Activated CD8-positive, alpha-beta T cell treated with anti-CD3 and anti-CD28 coated beads, Interleukin-2, amount 10 ng/mL, durations not matched to agents 7 days and 5 days (primary cell): ENCODE measurements at places on chromosomes 16 and 17. TPM values are rescaled to one million over a fixed set of nuclear protein-coding genes. Genes with fewer than 3 reads are reported as not detected.

DNA sequence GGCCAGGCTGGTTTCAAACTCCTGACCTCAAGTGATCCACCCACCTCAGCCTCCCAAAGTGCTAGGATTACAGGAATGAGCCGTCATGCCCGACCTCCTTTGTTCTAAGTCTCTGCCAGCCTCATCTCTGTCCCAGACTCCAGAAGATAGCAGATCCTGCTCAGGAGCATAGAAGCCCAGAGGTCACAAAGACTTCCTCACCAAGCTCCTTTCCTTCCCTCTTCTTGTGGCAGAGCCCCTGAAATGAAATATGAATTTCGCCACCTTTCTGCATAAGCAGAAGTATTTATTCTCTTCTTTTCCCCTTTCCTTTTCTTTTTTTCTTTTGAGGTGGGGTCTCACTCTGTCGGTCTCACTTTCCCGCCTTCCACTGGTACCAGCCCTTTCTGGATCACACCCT is 11.5 kb upstream of the PIPOX start:
- no peak for DNase-seq

- DNase-seq, result no peak
These were observed 29.6 kb upstream of the MMD start for GRCh38 chr17:55451203-55451641.

DNA sequence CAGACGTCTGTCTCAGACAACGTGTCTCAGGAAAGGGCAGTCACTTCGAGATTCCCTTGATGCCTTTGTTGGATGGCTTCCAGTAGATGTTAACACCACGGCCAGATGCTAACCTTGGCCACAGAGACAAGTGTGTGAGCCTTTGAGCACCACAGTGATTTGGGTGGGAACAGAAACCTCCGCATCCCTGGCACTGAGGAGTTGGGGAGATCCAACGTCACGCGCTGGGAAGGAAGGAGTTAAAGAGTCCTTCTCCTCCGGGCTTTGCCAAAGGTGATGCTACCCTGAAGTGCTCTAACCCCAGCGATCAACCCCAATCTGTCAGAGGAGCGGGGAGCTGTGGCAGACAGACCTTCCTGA is 3.0 kb upstream of the ABR start:
- no peak for DNase-seq

GRCh38 chr17:19305761-19306159 is 56.8 kb downstream of the B9D1 start:
- no peak for DNase-seq

GRCh38 chr17:50779747-50780353 is 12.5 kb upstream of the ANKRD40CL start:
- peak; percentile 77 for DNase-seq

DNA sequence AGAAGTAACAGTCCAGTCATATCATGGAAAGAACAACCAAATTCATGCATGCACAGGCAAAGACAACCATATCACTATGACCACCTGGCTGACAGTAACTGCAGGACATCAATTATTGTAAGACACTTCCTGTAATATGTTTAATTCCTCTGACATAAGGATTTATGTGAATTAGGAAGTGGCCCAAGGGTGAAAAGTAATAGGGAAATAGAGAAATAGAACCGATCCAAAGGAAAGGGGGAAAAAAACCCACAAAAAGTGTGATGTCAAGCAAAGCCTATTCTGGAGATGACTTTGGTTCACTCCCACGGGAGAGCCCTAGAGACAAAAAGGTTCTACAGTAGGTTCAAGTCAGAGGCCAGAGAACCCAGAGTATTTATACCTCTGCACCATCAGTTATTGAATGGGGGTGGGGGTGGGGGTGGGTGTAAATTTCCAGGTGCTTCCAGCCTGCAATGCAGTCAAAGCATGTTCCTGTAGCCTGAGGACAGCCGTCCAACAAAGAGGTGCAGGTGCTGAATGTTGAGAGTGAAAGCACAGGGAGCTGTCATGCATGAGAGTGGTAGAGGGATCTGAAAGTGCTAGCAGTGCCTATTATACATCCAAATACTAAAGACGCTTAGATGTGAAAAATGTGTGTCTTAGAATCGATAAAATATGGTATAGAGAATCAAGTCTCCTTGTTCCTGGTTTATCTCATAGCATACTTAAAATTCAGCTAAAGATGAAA is 95.6 kb upstream of the HLF start:
- DNase-seq, result no peak

GRCh38 chr16:85557083-85557970 is 55.8 kb upstream of the GSE1 start:
- DNase-seq, result peak; percentile 61

DNA sequence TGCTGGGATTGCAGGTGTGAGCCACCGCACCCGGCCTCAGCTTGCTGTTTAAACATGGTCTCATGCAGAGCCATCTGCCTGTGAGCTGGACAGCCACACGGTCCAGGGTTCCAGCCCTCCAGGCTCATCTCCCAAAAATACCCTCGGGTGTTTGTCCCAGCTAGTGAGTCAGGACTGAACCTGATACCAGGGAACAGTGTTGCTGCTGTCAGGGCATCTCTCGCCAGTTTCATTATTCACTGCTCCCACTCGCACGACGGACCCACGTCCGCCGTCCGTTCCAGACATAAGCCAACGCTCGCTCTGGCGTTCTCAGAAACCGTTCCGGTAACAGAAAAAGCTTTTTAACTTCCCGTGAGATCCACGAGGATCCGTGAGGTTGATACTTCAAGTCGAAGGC is 77.6 kb downstream of the NXN start:
- DNase-seq, result no peak

GRCh38 chr17:58587713-58588117 is 73.3 kb upstream of the MTMR4 start:
- peak; percentile 66 for DNase-seq

DNA sequence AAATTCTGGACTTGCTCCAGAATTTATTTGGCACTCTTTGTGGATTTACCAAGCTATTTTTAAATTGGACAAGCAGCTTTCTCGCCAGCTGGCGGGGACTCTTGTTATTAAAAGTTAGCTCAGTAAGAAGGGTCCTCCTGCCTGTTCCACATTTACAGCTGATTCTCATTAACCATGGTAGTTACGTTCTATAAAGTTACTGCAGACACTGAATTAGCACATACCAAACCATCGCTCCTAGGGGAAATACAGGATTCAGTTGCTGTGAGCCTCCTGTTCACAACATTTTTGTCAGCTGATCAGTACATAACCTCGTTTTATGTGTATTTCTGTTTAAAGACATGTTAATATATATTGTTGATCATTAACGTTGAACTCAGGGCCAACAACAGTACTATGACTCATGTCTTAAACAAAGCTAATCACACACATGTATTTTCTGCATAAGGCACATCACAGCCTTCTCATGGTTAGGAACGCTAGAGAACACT is 4.2 kb downstream of the LDAF1 start:
- DNase-seq, result no peak

- DNase-seq, result no peak
These were observed 22.6 kb downstream of the SDK2 start for GRCh38 chr17:73621685-73622084.

DNA sequence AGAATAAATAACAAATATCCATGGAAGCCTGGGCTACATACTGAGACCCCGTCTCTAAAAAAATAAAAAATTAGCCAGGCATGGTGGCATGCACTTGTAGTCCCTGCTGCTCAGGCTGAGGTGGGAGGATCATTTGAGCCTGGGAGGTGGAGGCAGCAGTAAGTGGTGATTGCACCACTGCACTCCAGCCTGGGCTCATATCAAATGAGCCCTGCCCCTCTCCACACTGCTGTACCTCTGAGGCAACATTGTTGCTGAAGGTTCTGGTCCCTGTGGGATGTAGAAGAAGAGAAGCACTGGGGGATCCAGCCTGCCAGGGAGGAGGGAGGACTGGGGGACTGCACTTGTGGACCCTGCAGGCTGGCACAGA is 11.4 kb upstream of the ARHGAP23 start:
- DNase-seq, result no peak

GRCh38 chr17:35433075-35433894 is 985 bp upstream of the SLFN12 start:
- peak; percentile 73 for DNase-seq

GRCh38 chr17:3965118-3965800 is 1.0 kb upstream of the ATP2A3 start:
- DNase-seq, result peak; percentile 90

DNA sequence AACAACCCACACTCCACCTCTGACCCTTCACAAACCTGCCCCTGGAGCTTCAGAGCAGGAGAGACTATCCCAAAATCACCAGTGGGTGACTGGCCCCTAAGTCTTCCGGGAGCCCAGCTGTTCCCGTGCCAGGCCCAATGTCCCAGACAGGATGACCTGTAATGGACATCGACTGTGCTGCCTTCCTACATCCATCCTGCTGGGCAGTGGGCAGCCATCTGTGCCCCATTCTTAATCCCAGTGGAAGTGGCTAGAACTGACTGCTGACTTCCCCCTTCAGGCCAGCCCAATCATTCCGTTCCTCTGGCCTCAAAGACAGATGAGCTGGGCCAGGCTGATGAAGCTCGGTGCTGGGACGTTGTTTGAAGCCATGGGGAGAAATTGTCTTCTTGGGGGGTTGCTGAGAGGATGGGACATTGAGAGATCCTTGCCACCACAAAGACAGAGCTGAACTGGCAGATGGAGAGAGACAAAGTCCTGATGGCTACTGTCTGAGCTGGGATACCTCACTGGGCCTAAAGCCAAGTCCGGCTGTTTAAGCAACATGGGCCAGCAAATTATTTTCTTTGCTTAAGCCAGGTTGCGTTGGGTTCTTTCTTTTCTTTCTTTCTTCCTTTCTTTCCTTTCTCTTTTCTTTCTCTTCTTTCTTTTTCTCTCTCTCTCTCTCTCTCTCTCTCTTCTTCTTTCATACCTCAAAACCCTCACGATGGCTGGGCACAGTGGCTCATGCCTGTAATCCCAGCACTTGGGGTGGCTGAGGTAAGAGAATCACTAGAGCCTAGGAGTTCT is 17.9 kb upstream of the ALOX15B start:
- no peak for DNase-seq

DNA sequence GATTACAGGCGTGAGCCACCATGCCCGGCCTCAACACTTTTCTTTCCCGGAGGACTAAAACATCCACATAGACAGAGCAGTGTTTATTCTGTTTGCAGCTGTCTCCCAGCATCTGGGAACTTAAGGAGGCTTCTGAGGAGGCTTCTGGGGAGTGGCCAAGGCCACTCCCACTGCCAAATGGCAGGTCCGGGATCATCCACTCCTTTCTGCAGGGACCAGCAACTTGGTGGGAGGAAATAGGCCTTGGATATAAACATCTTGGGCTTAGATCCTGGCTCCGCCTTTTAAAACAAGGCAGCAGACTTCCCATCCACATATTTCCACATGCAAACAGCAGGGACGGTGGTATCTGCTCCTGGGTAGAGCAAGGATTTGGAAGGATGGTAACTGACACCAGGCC is 14.1 kb upstream of the SPATA32 start:
- no peak for DNase-seq

- peak; percentile 88 for DNase-seq
These were observed 26.4 kb downstream of the USP10 start for GRCh38 chr16:84726079-84726668.

- no peak for DNase-seq
These were observed 8.7 kb downstream of the CORO7 start for GRCh38 chr16:4407543-4408322.

- DNase-seq, result no peak
These were observed 2.4 kb downstream of the ASGR1 start for GRCh38 chr17:7176841-7177190.

GRCh38 chr16:11109566-11109965 is 146.4 kb downstream of the SOCS1 start:
- DNase-seq, result no peak

DNA sequence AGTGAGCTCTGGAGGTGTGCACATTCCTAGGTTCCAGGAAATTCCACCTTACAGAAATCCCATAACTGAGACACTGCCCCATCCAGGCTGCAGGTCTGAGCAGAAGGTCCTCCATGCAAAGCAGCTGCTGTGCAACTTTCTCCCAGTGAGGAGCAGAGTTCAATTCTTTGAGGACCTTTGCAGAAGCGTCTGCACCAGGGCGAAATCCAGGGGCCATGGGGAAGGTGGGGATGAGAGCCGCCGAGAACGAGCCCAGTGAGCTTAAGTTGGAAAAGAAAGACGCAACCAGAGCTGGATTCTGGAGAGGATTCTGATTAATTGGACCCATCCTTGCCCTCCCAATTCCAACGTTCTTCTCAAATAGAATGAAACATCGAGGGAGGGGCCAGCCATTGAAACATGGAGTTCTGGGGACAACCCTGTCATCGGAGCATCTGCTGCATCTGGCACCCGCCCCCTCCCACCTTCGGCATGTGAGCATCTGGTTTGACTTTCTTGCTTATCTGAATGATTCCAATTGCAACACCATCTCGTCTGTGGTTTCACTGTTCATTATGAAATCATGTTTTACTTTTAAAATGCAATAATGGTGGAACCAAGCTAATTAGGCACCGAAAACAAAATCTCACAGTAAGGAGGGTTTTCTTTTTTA is 190.6 kb upstream of the FOXF1 start:
- DNase-seq, result no peak

- DNase-seq, result no peak
These were observed 1.9 kb upstream of the SALL1 start for GRCh38 chr16:51152691-51153576.

GRCh38 chr16:4679850-4680636 is 13.3 kb upstream of the NUDT16L1 start:
- DNase-seq, result no peak

- no peak for DNase-seq
These were observed 13.6 kb upstream of the DHRS7B start for GRCh38 chr17:21113049-21113690.

GRCh38 chr16:52398491-52398960 is 148.4 kb downstream of the TOX3 start:
- DNase-seq, result no peak

CD300H gene
- not detected for total RNA-seq

PITPNC1 gene
- total RNA-seq, result 74.0 TPM

NEUROD2 gene
- not detected for total RNA-seq

PRSS36 gene
- 0.95 TPM for total RNA-seq

NPTX1 gene
- total RNA-seq, result 18.9 TPM

C16orf54 gene
- 64.3 TPM for total RNA-seq

ACSM5 gene
- total RNA-seq, result not detected

SDR42E1 gene
- total RNA-seq, result 12.4 TPM

NHLRC4 gene
- total RNA-seq, result 1.6 TPM

ABAT gene
- 2.9 TPM for total RNA-seq

TBC1D3H gene
- not detected for total RNA-seq
